ENCODE measurements at places on chromosomes 2 and 18. TPM values are rescaled to one million over a fixed set of nuclear protein-coding genes. Genes with fewer than 3 reads are reported as not detected.

Gene ATOH8
- 0.54 TPM for total RNA-seq

Gene SH3RF3
- 0.42 TPM for total RNA-seq

Gene KCNJ3
- total RNA-seq: 0.50 TPM

Gene GDF7
- total RNA-seq: 0.06 TPM

Gene CTNNA2
- total RNA-seq: 9.0 TPM

Gene TEX44
- not detected for total RNA-seq

Gene VWC2L
- not detected for total RNA-seq

Gene GALNT14
- total RNA-seq: 13.7 TPM

Gene GATA6
- total RNA-seq: 0.09 TPM

Gene TUBA3E
- total RNA-seq: not detected

Gene RNF125
- 14.3 TPM for total RNA-seq

GRCh38 chr2:26274058-26274613 is 29.4 kb downstream of the HADHB start:
- no peak for DNase-seq

- no peak for DNase-seq
These were observed 42.4 kb upstream of the COL5A2 start for GRCh38 chr2:189221811-189222467.

DNA sequence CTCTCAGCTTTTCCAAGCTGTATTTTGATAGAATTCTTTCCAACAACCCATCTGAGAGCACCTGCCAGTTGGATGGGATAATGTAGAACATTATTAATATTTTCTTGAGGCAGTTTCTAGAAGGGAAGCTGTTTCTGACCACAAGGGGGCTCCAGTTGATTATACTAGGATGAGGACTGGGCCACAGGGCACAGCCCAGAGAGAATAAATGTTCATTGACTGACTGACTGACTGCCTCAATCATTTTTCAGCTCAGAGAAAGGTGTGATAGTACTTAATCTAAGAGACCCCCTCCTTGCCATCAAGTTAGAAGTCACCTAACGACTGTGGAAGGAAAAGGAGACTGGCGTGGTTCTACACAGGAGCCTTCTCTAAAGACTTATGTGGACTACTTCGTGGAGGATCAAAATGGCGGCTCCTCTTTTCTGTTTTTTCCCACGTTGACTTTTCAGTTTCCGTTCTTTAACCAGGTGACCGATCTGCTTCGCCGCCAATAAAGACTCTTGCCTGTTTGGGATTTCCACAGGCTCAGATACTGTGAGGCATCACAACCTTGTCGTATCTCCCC is 31.9 kb upstream of the CREG2 start:
- no peak for DNase-seq

DNA sequence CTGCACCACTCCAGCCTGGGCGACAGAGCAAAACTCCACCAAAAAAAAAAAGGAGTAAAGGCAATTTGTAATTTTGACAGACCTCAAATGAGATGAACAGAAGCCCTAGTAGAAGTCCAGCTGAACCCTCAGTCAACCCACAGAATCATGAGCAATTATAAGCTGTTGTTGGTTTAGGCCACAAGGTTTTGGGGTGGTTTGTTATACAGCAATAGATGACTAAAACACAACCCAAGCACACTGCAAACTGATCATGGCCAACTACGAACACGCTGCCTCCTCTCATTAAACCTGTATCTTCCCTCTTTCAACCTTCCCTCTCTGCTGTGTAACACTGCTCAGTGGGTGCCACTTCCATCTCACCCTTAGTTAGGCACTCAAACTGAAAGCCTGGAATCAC is 22.1 kb downstream of the AAK1 start:
- DNase-seq: no peak

- no peak for DNase-seq
These were observed 933.7 kb downstream of the NRXN1 start for GRCh38 chr2:50098242-50098641.

GRCh38 chr18:35267161-35267651 is 22.8 kb downstream of the ZSCAN30 start:
- no peak for DNase-seq

DNA sequence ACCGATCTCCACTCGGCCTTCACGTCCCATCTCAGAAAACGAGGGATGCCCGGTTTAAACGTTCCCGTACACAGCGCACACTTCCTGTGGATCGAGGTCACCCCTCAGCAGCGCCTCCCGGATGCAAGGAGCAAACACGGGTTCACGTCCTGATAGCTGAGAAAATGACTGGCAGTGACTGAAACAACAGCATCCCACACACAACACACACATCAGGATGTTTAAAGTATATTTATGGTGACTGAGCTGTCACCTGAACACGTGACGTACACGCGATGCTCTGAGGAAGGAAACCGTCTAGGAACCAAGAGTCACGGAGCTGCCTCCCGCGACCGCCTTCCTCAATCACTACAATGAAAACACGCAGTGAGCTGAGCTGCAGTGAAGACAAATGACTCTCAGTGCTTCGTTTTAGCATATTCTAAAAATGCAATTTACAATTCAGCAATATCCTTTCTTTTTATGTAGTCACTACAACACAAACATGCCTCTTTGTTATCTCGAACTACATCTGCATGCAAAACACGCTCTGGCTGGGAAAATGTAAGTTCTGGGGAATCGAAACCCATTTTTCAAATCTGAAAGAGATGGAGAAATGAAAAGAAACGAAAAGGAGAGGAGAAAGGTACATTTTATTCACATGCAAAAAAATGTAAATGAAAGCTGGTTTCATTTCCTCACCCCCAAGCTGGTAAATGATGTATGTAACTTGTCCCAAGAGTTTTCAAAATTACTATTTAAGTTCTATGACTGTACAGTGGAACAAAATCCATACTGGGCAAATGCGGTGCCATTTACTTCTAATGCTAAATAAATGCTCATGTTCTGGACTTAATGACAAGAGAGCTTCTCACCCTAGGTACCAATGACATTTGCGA is 19.8 kb downstream of the HDAC4 start:
- DNase-seq: no peak

DNA sequence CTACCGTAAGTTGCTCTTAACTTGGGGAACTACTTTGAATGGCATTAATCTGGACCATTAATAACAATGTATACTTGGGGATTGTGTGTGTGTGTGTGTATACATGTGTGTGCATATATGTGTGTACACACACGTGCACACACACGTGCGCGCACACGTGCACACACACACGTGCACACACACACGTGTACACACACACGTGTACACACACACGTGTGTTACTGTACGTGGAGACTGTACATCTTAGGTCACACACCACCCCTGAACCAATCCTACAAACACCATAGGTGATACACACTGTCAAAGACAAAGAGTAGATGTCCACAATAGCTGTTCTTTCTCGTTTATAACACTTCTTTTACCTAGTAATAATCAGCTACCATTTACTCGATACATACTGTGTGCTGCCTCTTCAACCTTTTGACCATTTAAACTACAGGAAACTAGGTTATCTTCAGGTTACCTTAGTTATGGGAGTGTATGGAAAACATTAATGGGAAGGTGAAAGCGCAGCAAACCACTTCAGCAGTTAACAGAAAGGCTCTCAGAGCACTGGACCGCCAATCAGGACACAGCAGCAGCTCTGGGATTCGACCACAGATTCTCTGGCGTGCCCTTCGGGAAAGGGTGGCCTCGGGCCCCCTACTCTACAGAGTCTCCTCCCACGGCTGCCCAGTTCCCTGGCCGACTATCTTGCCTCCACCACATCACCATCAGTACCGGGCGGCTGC is 894 bp upstream of the GCC2 start:
- DNase-seq: no peak

DNA sequence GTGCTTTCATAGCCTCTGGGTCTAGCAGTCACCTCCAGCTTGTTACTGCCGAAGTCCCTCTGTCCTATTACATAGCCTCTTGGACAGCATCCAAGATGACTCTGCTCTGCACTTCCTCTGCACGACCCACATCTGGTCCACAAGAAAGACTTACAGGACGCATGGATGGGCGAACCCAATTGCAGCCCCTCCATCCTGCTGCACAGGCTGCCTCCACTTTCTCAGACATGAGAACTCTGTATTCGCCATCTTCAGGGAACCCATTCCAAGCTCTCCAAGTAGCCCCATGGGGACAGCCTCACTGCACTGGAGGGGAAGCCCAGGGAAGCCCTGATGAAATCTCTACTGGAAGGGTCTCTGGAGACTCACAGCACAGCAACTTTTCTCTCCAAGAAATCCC is 172.1 kb downstream of the GFPT1 start:
- no peak for DNase-seq

- peak; percentile 65 for DNase-seq
These were observed 12.7 kb upstream of the DES start for GRCh38 chr2:219405451-219405850.

DNA sequence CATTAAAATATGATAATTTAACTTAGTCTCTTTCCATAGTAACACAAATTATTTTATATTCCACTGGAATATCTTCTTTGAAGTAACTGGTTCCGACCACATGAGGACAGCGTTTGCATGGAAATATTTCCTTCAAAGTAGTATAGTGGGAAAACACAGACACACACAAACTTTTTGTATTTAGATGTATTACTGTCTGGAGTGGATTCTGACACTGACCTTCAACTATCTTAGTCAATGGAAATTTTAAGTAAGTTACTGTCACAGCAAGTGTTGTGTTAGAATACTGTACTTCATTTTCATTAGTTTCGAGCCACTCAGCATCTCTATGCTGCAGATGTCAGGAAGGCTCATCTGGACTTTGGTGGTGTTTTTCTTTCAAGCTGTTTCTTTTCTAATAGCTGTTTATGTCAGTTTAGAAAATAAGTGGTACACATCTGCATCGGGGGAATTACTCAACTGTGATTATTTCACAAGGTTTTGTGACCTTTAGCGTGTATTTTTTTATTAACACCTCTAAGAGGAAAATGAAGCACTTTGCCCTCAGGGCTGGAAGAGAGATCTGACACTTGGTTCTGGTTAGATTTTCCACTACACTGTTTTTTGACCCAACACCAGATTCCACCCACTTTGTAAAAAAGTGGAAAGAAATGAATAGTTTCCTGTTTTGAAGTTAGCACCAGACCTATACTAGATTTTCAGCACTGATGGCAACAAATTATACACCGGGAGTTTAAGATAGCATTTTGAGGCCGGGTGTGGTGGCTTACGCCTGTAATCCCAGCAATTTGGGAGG is 18.9 kb upstream of the THOC1 start:
- no peak for DNase-seq

DNA sequence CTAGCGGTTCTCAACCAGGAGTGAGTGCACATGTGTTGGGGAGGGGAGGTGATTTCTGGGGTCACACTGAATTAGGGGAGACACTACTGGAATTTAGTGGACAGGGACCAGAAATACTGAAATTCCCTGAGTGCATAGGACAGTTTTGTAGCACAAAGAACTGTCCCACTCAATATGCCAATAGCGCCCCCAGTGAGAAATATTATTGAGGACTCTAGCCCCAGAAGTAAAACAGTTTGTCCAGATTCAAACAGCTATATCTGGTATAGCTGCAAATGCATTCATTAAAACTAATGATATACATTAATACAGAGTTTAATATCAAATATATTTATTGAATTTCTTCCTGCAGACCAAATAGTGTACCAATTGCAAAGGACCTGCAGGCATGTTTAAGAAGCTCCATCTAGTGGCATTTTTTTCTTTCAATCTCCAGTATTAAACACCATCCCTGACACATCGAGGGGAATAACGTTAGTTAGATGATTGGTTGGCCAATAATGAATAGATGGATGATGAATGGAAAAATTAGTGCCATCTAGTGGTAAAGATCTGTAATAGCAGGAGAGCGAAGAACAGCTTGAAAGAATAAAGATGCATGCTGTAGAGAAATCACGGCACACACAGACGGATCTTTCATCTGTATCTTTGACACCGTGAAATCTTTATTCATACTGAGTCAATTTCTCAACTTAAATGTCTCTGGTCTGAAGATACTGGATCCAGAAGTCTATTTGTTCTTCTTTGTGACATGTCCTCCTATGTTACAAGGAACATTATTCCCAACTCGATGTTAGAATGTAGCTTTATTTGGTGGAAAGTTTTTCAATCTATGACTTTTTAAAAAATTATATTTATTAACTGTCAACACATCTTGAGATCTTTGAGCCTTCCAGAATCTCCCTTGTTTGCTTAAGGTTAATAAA is 62.5 kb downstream of the DHRS9 start:
- no peak for DNase-seq

DNA sequence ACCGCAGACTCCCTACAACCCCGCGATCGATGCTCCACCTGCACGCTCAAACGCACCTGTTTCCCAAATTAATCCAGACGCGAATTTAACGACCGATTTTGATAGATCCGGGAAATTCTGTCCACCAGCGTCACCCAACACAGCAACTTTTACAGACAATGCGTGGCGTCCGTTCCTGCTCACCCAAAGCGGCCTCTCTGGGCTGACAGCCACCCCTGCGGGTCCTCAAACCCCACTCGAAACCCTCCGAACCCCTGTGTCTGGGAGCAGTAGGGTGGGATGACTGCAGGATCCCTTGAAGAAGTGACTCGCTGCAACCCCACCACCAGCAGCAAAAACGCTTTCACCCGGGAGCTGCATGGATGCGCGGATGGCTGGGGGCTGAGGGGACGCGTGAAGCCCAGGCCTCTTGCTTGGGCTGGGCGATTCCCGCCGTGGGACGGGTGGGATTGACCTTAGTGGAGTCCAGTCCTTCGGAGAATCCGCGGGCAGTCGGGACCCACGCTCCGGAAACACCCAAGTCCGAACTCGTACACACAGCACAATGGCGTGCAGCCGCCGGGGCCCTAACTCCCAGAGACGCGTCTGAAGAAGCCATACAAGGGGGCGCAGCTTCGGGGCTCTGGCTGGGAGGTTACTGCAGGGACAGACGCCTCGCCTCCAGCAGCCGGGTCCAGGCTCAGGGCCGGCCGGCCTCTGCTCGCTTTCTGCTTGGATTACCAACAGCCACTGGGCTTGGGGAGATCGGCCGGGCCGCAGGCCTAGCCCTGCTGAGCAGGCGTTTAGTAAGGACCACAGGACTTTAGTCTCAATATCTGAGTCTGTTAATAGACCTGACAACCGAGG is 31.1 kb upstream of the ATP6V1B1 start:
- DNase-seq: no peak

DNA sequence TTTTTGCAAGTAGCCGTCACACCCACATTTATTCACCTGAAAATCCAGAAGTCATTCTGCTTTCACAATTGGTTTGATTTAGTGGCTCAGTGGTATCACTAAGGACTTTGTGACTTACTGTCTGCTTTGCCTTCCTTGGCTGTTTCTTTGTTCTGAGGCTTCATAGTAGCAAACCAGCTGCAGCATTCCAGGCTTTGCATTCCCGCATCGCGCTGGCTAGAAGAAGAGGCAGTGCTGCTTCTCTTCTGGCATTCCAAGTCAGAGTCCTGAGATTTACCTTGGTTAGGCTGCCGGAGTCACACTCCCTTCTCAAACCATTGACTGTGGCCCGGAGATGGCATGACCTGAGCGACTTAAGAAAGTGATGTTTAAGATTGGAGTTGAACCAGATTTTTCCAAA is 35.1 kb downstream of the MYO1B start:
- DNase-seq: peak; percentile 44

- peak; percentile 31 for DNase-seq
These were observed 96.7 kb downstream of the ASB1 start for GRCh38 chr2:238523158-238524110.

All from H1 (cell line).